Left renal cortex interstitium (tissue), 4 donors: ENCODE measurements at places on chromosomes 7 and 10. TPM values are rescaled to one million over a fixed set of nuclear protein-coding genes. Genes with fewer than 3 reads are reported as not detected.

- no peak for DNase-seq
Observed at GRCh38 chr10:69807122-69807521, 5.4 kb downstream of the COL13A1 start.

DNA sequence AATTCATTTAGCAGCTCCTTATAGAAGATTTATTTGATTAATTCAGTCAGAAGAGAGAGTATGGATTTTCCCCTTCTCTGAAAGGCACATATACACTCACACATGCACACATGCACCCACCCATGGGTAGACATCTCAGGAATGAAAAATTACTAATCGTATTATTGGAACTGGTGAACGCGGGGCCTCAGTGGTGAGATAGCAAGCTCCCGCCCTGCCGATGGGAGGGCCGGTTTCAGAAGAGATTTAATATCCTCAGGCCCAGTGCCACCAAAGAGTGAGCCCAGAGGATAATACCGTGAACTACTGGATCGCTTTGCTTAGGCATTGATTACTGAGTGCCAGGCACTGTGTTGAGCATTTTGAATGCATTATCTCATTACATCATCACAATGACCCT, 38.0 kb upstream of the EMX2 start:
- DNase-seq: no peak

GRCh38 chr10:18616337-18616736, 35.0 kb downstream of the NSUN6 start:
- no peak for DNase-seq

GRCh38 chr7:151682831-151683614, 163.3 kb upstream of the RHEB start:
- no peak for DNase-seq

DNA sequence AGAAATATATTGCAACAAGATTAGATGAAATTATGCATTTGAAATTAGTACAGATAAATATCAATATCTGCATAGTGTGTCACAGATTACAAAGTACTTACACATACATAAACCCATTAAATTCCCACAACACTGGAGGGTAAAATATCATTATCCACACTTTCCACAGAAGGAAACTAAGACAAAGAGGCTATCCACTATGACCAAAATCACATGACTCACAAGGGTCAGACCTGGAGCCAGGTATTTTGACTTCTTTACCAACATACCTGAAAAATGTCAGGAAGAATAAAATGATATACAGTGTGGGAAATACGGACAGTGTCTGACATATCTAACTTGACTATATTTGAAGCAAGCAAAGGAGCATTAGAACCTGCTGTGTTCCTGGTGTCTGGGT, 34.1 kb downstream of the HYCC1 start:
- no peak for DNase-seq

DNA sequence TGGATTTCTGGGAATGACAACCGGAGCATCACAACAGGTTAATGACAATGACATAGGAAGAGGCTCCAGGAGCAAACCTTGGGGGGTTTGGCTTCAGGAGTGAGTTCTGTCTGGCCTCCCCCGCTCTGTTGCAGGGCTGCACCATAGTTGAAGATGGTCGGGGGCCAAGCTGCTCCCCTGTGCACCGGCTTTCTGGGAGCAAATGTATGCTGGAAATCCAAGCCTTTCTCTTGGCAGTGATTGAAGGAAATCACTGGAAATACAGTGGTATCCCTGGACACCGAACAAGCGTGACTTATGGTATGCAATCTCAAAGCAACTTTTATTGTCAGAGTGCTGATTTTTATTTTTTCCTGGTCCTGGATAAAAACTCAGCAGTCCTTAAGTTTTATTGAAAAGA, 251.9 kb upstream of the ZNF32 start:
- no peak for DNase-seq

GRCh38 chr10:126598009-126598408, 72.5 kb downstream of the C10orf90 start:
- no peak for DNase-seq

GRCh38 chr10:115093286-115093775, at the start of gene ATRNL1:
Gene ATRNL1 (plus strand): TSS chr10:115093365. CDS start chr10:115093751, 386 bp downstream.
- DNase-seq: no peak

GRCh38 chr10:12470719-12471118, 121.4 kb downstream of the CAMK1D start:
- DNase-seq: no peak

Gene CRPPA
- polyA plus RNA-seq: 4.5 TPM

Gene ITPRID1
- 0.04 TPM for polyA plus RNA-seq
